ENCODE measurements at places on chromosomes 13 and 19.

- no peak overlapping the region for H3K27ac ChIP-seq
- no peak for DNase-seq
- H3K27me3 ChIP-seq: no peaks in the 10 kb centered on the region
- no peak overlapping the region for H3K4me3 ChIP-seq
- no peaks in the 10 kb centered on the region for H3K36me3 ChIP-seq
These were observed 199.1 kb downstream of the DCT start for GRCh38 chr13:94280349-94280748.

GRCh38 chr13:43915451-43915850 is 35.7 kb downstream of the LACC1 start:
- no peak overlapping the region for H3K4me3 ChIP-seq
- H3K27ac ChIP-seq: no peak overlapping the region
- H3K27me3 ChIP-seq: no peaks in the 10 kb centered on the region
- DNase-seq: no peak
- no peaks in the 10 kb centered on the region for H3K36me3 ChIP-seq
- H3K4me1 ChIP-seq: no peaks in the 10 kb centered on the region

- no peaks in the 10 kb centered on the region for H3K4me1 ChIP-seq
- H3K27me3 ChIP-seq: no peaks in the 10 kb centered on the region
- H3K4me3 ChIP-seq: no peak overlapping the region
- H3K36me3 ChIP-seq: peaks cover 8% of the 10 kb centered on the region
- H3K27ac ChIP-seq: no peak overlapping the region
These were observed 12.2 kb downstream of the PRKCSH start for GRCh38 chr19:11447347-11448262.

- no peaks in the 10 kb centered on the region for H3K27me3 ChIP-seq
- DNase-seq: no peak
- no peak overlapping the region for H3K27ac ChIP-seq
- H3K36me3 ChIP-seq: no peaks in the 10 kb centered on the region
These were observed 71.0 kb downstream of the SIPA1L3 start for GRCh38 chr19:37977992-37978391.

DNA sequence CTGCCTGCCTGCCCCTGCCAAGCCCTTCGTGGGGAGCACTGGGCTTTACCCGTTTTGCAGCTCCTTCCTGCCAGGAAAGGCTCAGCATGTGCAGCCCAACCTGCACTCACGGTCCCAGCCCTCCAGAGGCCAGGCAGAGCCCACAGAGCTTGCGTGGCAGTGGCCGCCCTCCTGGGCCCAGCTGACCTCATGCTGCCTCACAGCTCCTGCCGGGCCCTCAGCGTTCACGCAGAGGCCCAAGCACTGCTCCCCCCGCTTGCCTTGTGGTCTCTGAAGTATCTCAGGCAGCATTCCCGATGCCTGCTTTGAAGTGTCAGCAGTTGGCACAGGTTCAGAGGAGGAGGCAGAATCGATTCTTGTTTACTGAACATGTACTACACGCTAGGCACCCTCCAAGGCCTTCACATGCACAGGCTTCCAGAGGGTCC is 32.5 kb downstream of the CAPN12 start:
- no peaks in the 10 kb centered on the region for H3K27me3 ChIP-seq
- H3K4me1 ChIP-seq: no peaks in the 10 kb centered on the region
- H3K4me3 ChIP-seq: no peak overlapping the region
- H3K36me3 ChIP-seq: peaks cover 41% of the 10 kb centered on the region

DNA sequence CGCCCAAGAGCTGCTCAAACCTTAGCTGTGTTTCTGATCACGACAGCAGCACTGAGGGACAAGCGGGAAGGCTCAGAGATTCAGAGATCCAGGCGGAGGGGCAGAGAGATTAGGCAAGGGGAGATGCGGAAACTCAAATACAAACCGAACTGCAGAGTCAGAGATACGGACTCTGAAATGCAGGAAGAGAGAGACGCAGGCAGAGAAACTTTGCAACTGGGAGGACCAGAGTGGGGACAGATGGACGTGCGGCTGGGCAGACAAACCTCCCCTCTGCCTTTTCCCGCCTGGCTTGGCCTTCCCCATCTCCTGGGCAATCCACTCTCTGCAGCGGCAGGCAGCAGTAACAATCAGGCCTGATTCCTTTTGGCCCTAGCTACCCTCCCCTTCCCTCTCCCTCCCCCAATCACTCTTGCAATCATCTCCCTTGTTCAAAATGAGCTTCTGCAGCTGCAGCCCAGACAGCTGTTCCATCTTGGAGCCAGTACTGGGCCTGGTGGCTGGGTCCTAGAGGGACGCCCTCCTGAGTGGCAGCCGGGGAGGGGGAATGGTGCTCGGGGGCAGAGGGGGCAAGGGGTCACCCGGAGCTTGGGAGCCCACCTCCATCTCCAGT is 29.7 kb downstream of the OLFM2 start:
- H3K27ac ChIP-seq: no peak overlapping the region
- no peak overlapping the region for H3K4me3 ChIP-seq
- H3K4me1 ChIP-seq: no peaks in the 10 kb centered on the region
- no peak for DNase-seq
- peaks cover 6% of the 10 kb centered on the region for H3K27me3 ChIP-seq
